Brain microvascular endothelial cell (primary cell): ENCODE measurements at places on chromosomes 2 and 18.

DNA sequence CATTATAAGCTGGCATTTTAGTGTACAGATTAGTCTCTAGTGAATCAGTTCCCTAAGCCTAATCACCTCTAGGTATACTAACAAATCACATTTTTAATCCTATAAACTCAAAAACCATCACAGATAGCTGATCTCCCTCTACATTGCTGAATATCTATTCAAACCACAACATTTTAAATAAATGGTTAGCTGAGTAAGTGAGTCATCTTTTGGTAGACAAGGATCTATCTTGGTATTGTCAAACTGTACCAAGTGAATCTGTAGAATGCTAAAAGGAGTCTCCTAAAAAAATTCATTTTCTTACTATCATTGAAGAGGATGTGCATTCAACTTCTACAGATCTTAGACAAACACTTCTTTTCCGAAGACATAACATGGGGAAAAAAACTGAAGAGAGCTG, 40.7 kb downstream of the INO80D start:
- no peak for DNase-seq

GRCh38 chr2:147789720-147790119, 55.1 kb upstream of the ACVR2A start:
- DNase-seq: no peak

GRCh38 chr18:6059551-6059950, 164.2 kb upstream of the TMEM200C start:
- DNase-seq: no peak

GRCh38 chr2:77807531-77808215, 285.5 kb upstream of the LRRTM4 start:
- DNase-seq: no peak

DNA sequence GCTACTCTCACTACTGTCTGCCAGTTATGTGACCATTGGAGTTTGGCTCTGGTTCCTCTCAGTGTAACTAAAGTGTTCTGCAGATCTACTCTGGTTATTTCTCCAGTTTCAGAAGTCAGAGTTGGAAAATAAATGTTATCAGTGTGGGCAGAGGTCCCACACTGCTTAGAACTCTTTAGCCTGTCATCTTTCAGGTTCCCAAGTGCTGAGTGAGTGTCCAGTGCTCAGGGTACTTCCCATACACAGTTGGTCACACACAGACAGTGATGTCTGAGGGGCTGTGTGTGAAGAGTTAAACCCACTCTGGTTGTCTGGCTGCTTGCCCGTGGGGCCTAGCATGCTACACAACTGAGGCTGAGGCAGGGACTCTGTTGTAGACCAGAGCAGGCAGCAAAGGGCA, 421.8 kb upstream of the MEX3C start:
- DNase-seq: no peak

DNA sequence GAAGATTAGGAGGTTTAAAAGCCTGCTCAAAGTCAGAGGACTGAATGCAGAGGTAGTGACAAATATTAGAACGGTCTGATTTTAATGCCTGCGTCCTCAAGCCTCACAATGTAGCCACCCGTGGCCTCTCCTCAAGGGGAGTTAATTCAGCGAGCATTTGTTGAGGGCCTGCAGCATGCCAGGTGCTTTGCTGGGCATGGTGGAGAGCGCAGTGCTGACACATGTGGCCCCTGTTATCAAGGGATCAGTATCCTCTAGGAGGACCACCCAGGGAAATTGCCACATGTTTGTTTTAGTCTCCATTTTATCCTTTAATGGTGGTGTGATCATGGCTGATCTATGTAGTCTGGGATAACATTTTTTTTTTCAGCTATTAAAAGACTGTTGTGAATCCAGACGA, 19.2 kb downstream of the PMAIP1 start:
- no peak for DNase-seq

GRCh38 chr2:219405958-219406860, 12.0 kb upstream of the DES start:
- DNase-seq: no peak

- DNase-seq: no peak
Observed at GRCh38 chr2:68423966-68424650, 43.0 kb downstream of the FBXO48 start.

GRCh38 chr2:77310416-77310815, 211.8 kb downstream of the LRRTM4 start:
- no peak for DNase-seq

- no peak for DNase-seq
Observed at GRCh38 chr2:233791883-233792329, 13.8 kb downstream of the MROH2A start.

- DNase-seq: peak; percentile 1
Observed at GRCh38 chr18:52670896-52671295, 330.9 kb downstream of the DCC start.

DNA sequence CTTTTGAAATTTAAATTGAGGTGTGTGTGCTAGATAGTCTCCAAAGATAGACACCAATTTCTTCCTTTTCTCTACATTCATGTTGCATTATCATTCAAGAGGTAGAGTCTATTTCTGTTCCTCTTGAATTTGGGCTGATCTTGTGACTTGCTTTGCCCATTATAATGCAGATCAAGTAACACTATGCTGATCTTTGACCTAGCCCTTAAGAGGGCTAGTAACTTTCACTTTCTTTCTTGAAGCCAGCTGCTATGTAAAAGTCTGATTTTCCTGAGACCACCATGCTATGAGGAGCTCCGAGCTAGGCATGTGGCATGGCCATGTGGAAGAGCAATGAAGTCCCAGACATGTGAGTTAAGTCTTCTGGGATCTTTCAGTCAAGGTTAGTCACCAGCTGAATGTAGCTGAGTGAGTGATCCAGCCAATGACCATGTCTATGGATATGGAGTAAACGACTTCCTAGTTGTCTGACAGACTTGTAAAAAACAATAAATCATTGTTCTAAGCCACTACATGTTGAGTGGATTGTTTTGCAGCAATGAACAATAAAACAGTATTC, 189.4 kb upstream of the CWC22 start:
- no peak for DNase-seq

DNA sequence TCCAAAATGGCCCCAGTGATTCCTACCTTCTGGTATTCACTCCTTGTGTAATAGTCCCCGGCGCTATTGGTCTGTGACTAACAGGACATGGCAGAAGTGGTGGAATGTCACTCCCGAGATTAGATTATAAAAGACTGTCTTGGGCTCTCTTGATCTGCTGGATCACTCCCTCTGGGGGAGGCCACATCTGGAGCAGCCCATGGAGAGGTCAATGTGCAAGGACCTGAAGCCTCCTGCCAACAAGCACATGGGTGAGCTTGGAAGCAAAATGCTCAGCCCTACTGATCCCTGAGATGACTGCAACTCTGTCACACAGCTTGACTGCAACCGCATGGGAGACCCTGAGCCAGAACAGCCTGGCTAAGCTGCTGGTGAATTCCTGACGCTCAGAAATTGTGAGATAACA, 94.3 kb upstream of the GLI2 start:
- DNase-seq: peak; percentile 67
